IMR-90 (cell line): ENCODE measurements at places on chromosomes 12 and 14.

GRCh38 chr12:131007031-131007739, 53.5 kb downstream of the ADGRD1 start:
- DNase-seq = no peak

- DNase-seq = peak; percentile 66
These were observed 133.7 kb downstream of the AEBP2 start for GRCh38 chr12:19572920-19573558.

GRCh38 chr12:82800185-82800584, 113.5 kb downstream of the TMTC2 start:
- no peak for DNase-seq

- DNase-seq = peak; percentile 33
These were observed 113.3 kb downstream of the TTC8 start for GRCh38 chr14:88937706-88938105.

GRCh38 chr14:83260751-83261150, 1727.1 kb upstream of the SEL1L start:
- peak; percentile 71 for DNase-seq

DNA sequence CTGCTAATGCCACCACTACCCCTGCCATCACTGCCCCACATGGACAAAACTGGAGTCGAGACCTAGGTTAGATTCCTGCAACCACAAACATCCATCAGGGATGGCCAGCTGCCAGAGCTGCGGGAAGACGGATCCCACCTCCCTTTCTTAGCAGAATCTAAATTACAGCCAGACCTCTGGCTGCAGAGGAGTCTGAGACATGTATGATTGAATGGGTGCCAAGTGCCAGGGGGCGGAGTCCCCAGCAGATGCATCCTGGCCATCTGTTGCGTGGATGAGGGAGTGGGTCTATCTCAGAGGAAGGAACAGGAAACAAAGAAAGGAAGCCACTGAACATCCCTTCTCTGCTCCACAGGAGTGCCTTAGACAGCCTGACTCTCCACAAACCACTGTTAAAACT, 7.1 kb upstream of the OAS2 start:
- peak; percentile 2 for DNase-seq

DNA sequence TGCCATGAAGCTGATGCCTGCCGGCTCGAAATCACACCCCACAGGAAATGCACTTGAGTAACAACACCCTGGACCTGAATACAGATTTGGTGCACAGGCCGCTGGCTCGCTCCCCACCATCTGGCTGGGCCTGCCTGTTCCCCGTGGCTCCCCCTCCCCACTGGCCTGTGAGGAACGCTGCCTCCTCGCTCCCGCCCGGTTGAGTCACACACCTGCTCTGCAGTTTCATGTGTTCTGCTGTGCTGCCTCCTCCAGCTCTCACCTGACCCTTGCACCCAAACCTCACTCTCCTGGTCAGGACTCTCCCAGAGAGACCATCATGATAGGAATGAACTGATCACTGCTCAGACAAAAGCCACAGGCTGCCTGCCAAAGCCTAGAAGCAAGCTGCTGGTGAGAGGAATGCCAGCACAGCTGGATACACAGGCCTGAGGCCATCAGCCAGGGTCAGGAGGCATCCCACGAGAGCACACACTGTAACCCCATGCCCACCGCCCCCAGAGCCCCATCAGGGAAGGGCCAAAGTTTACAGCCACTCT, 3.8 kb upstream of the SIVA1 start:
- DNase-seq = peak; percentile 58

- no peak for DNase-seq
These were observed 87.8 kb upstream of the ZFP36L1 start for GRCh38 chr14:68880581-68881105.

DNA sequence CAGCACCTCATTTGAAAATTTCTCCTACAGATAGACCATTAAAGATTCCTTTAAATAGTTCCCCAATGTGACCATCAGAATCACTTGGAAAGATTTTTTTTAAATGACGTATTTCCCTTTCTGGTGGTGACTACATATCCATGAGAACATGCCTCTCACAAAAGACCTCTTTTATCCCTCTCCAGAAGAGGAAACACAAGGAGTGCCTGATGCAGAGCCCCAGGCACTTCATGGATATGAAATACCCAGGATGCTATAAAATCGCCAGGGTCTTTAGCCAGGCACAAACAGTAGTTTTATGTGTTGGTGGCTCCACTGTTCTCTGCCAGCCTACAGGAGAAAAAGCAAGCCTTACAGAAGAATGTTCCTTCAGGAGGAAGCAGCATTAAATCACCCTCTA, 97.1 kb downstream of the ETNK1 start:
- no peak for DNase-seq

GRCh38 chr12:79681008-79681590, 9.7 kb downstream of the PAWR start:
- DNase-seq = peak; percentile 83

GRCh38 chr12:128684352-128684751, 139.4 kb downstream of the SLC15A4 start:
- DNase-seq = no peak

- peak; percentile 68 for DNase-seq
These were observed 121.7 kb downstream of the PPM1H start for GRCh38 chr12:62813031-62813829.

DNA sequence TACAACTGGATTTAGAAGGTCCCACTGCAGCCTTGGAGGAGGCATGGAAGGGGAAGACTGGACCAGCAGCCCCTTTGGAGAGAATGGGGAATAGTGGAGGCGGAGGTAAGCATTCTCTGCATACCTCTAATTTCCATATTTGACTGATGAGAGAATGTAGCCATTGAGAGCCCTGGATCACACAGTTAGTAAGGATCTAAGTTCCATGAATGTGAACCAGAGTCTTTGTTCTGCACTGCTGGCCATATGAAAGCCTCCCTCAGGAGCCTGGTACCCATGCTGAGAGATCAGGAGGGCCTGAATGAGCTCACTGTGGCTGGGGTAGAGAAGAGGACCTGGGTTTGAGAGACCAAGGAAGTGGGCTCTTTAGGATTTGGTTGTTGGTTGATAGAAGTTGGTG, 192.1 kb downstream of the TMEM132C start:
- no peak for DNase-seq

GRCh38 chr12:45547822-45548221, 181.7 kb upstream of the ARID2 start:
- peak; percentile 13 for DNase-seq

GRCh38 chr12:46371718-46372543, 642 bp downstream of the SLC38A2 start:
- peak; percentile 44 for DNase-seq
